ENCODE measurements at places on chromosomes 2 and 18.

DNA sequence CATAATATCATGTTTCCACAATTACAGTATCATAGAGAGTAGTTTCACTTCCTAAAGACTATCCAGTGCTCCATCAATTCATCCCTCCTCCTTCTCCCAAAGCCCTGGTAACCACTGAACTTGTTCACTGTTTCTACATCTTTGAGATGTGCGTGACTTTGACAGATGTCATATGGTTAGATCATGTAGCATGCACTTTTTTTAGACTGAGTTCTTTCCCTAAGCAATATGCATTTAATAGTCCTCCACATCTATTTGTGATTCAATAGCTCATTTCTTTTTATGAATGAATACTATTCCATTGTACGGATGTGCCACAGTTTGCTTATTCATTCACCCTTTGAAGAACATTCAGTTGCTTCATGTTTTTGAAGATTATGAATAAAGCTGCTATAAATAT is 560.4 kb upstream of the LRRTM4 start:
- no peak for DNase-seq

- DNase-seq = no peak
Measured at GRCh38 chr18:25587545-25587944, 235.6 kb upstream of the ZNF521 start.

DNA sequence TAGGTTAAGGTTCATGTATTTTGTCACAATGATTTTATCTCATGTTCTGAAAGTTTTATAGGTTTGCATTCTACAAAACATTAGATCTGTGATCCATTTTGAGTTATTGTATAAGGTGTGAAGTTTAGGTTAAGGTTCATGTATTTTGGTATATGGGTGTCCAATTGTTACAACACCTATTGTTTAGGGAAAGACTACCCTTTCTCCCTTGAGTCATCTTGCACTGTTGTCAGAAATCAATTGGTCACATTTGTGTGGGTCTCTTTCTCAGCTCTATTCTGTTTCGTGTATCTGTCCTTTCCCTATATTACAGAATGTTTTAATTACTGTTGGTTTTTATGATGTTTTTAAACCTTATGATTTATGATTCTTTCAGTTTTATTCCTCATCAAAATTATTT is 192.3 kb downstream of the MCFD2 start:
- no peak for DNase-seq

- no peak for DNase-seq
Measured at GRCh38 chr2:133377021-133377481, 191.2 kb downstream of the NCKAP5 start.

DNA sequence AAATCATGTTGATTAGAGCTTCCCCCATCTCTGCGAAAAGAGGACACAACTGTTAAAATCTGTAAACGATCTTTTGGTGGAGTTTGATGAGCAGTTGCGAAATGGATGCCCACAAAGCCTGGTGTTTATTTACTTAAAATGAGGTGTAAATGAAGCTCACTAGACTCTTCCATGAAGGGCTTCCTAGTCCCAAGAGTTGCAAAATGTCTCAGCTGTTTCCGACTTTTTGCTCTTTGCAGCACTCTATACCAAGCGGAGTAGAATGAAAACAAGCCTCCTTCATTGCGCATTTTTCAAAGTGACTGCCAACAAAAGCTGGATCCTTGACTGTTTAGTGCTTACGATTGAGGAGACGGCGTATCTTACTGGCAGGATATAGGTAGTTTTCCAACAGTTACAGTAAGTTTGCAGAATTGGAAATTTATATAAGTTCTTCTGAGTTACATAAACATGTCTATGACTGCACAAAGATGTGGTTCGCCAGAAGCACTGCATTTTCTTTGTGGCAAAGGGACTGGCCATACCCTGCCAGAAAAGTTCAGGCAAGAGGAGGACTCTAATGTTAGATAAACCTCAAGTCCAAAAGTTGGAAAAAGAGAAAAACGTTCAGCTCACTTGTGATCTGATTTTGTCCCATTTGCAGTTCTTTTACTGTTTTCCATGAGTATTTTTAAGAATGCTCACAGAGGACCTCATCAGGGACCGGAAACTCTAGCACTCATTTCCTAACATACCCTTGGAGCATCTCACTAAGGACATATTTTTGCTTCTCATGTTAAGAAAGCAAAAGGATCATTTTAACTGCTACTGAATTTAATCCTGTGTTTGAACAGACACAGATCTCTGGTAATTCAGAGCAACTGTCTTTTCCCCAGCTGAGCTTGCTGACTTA is 42.7 kb downstream of the COLEC12 start:
- DNase-seq = no peak

GRCh38 chr2:9375857-9376428 is 47.4 kb downstream of the ITGB1BP1 start:
- no peak for DNase-seq

- DNase-seq = no peak
Measured at GRCh38 chr2:70344195-70344594, 42.3 kb upstream of the FAM136A start.

DNA sequence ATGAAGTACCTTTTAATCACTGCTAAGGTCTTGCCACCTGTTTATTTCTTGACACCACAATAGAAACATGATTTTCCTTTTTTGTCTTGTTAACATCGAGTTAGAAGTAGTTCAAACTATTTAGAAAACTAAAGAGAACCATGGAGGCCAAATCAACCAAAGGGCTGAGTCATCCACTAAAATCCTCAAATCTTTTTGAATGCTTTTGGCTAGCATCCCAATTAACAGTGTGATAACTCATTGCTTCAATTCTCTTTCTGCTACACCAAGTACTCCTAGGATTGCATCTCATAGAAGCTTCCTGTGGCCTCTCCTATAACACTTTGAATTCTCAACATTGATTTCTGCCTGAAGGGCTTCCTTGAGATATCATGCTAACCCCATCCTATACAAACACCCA is 159.9 kb upstream of the MMADHC start:
- DNase-seq = no peak

DNA sequence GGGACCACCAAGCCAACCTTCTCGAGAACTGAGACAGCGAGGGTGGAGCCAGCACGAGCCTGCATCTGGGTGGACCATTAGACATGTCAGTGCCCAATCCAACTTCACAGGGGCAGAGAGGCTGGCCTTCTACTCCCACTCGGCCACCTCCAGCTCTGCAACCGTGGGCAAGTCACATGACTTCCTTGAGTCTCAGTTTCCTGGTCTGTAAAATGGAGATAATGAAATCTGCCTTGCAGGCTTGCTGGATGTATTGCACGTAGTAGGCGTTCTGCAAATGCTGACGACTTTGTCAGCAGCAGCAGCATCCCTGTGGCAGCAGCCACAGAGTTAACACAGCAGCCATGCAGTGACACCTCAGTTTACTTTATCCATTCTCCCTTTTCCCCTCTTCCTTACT is 208.9 kb downstream of the GLI2 start:
- DNase-seq = no peak

GRCh38 chr2:47784352-47784851 is 1.5 kb downstream of the MSH6 start:
- DNase-seq = no peak

DNA sequence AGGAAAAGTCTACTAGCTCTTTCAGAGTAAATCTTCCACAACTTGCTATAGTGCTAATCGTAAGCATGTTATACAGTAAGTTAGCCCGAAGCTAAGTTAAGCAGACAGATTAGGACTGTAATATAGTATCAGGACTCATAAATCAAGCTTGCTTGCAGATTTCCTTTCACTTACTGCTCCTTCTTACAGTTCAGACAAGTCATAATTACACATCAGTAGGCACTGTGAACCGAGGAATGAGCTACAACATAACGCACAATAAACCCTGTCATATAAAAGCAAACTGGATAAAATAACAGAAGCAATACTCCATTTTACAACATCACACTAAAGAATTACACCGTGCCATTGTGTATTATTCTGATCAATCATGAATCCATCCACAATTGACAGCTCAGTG is 832.6 kb upstream of the ZEB2 start:
- DNase-seq = no peak

GRCh38 chr18:59752666-59753065 is 55.4 kb upstream of the CCBE1 start:
- DNase-seq = no peak

GRCh38 chr2:10297959-10298531 is 4.7 kb upstream of the HPCAL1 start:
- no peak for DNase-seq

DNA sequence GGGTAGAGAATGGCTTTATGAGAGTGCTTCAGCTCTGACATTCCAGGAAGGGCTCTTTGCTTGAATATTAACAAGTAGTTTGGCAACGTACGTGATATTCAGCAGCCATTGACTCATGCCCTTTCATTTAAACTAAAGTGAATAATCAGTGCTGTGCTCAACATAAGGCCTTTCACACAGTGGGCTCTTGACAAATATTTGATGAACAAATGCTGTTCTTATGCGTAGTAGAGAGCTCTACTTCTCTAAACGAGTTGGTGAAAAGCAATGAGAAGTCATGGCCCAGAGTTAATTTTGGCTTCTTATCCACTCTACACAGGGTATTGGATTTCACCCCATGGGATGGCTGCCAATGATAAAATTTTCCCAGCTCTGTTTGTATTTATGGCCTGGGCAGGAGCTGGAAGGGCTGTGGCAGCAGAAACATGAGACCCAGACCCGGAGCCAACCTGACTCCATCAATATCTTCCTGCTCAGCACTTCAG is 338.9 kb downstream of the CCDC85A start:
- no peak for DNase-seq

GRCh38 chr2:208489687-208490086 is 83.1 kb downstream of the PTH2R start:
- no peak for DNase-seq

DNA sequence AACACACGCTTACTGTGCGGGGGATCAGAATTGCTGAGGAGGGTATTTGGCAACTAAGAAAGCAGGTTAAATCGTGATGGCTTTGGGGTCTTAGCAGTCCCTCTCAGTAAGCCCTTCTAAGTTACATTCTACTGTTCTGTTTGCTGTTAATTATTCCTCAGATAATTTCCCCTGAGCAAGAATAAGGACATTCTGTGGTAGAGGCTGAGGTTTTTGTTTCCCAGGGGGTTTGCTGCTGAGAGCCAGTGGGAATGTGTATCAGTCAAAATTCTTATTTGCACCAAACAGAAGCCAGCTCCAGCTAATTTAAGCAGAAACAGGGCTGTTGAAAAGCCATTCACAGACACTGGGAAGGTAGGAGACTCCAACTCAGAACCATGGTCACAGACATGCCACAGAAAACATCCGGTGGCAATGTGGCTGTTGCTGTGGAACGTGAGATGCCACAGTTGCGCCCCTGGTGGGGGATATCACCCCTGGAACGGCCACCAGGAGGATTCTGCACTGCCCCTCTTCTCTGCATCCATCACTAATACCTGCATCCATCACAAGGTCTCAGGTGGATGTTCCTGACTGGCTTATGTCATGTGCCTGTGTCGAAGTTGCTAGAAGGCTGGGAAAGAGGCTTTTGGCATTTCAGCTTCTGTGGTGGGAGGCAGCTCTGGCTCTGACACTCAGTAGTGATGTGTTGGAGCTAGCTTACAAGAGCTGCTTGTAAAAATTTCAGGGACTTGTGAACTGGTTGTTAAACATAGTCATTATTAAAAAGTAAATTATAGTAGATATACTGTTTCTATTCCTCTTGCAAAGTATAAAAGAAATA is 23.2 kb downstream of the SLC4A3 start:
- no peak for DNase-seq

DNA sequence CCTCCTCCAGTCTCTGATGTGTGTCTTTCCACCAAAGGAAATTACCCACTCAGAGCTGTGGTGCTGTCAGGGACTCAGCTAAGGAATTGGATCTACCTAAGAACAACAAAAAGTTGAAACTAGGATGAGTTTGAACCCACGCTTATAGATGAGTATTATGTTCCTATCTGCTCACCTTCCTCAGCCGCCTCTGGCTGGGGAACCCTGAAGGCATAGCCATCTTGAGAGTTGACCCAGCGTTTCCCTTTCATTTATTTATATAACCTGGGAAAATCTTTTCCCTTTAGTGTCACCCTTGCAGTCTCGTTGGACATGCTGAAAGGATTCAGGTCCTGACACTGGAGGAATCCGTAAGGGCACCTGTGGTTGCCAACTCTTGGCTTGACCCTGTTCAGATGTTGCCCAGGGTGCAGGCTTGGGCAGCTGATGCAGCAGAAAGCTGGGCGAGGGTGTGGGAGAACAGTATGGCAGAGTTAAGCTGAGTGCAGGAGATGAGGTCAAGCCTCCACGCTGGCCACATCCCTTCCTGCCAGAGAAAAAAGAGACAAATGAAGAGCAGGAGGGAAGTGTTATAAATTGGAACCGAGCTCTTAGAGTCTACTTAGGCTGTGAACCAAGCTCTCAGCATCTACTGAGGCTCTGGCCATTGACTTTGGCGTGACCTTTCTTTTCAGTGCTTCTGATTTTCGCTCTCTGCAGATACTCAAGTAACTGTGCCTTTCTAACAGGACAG is 1.9 kb downstream of the CDH20 start:
- DNase-seq = no peak

- no peak for DNase-seq
Measured at GRCh38 chr2:105882920-105883435, 138.3 kb downstream of the NCK2 start.

- no peak for DNase-seq
Measured at GRCh38 chr2:52710810-52711618, 1056.6 kb upstream of the CHAC2 start.

DNA sequence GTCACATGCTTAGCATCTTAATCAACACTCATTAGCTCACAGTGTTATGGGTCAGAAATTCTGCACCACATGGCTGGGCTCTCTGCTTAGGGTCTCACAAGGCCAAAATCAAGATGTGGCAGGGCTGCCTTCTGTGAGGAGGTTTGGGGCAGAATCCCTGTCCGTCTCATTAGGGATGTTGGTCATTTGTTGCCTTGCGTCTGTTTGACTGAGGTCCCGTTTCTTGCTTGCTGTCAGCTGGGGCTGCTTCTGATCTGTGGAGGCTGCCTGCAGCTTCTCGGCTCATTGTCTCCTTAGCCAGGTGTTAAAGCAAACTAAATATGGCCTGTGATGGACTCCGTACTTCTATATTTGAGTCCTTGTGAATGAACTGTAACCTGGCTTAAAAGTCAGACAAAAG is 146.5 kb downstream of the NDUFA10 start:
- no peak for DNase-seq

Data from left renal pelvis (tissue), 4 donors.